ENCODE measurements at places on chromosomes 6 and 20.
A peak's percentile ranks its signal among the peaks of the same experiment; 100 is the strongest.

- no peak for DNase-seq
Measured at GRCh38 chr20:52481443-52481842, 289.9 kb upstream of the ZFP64 start.

GRCh38 chr6:132708002-132708401, 5.9 kb downstream of the VNN1 start:
- DNase-seq, result no peak

GRCh38 chr6:52049252-52050050, 38.0 kb downstream of the PKHD1 start:
- no peak for DNase-seq

DNA sequence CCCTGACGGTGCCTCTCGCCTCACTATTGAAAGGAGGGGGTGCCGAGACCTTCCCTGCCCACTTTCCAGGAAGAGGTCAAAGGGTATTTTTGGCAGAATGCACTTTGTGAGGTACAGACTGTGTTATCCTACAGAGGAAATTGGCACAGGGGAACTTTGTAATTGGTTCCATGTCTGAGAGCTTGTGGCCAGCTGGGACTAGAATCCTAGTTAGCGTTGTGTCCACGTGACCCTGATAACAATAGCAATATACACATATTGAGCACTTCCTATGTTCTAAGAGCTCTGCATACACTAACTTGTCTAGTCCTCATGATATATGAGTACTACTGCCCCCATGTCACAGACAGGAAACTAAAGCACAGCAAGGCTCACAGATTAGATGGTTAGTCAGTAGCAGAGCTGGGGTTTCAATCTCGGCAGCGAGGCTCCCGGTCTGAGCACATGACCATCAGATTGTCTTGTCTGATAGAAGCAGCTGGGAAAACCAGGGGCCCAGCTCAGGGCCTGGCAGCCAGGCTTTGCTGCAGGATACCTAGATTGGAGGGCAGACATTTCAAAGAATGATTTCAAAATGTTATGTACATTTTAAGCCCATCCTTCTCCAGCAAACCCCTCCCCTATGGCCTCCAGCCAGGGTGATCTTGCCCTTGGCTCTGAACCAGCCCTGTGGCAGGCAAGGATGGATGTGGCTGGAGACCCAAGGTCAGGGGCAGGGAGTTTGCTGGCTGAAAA, 1.4 kb downstream of the MAPK13 start:
- DNase-seq, result no peak

DNA sequence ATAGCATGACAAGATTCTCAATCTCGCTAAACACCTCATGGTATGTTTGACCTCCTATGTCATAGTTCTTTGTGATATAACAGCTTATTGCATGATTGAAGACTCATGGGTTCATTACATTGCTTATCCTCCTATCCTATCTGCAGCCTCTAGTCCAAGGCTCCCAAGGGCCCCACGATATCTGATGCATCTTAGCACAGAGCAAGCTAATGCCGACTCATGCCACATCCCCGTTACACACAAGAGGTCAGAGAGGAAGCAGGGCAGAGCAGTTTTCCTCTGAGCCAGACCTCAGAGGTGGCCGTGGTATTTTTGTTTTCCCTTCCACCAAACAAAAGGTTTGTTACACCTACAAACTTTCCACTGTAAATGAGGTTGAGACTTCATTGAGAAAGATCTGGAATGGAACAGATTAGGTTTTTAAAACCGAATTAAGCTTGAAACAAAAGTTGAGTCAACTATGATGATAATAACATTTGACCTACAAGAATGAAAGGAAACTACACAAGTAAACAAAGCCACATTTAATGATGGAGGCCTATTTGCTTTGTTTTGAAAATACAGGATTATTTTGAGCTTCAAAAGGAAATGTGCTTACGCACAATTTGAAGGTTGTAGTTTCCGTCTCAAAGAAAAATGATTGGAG, 133.9 kb upstream of the MYLIP start:
- no peak for DNase-seq

DNA sequence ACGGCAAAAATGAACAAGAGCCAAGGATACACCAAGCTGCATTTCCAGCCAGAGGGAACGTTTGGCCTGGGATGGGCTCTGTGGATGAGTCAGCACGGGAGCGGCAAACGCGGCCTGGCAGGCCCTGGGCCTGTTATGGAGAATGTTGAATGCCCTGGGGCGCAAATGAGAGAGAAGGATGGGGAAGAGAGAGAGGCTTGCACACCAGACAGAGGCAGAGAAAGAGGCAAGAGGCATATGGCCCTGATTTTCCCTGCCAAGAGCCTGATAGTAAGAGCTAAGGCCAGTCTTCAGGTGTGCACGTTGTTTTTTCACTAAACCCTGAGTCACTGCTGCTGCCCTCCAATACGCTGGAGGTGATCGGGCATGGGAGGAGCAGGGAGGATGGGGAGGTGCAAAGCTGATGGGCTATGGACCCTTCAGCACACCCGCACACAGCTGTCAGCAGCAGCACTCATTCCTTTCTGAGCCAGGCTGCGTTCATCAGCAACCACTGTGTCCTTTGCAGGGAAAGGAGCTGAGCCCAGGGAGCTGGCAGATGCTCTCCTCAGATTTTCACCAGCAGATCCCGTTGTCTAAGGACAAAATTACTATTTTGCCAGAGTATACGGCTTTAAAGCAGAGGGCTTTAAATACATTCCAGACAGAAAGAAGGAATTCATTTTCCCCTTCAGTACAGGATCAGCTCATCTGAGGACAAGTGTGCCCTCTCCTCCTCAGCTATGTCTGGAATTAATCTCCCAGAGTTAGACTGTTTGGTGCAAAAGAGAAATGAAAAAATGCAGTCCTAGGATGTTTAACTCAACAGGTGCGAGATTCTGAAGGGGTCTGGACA, 61.7 kb upstream of the SLC22A23 start:
- no peak for DNase-seq

- no peak for DNase-seq
Measured at GRCh38 chr6:143357561-143358255, 92.8 kb downstream of the ADAT2 start.

DNA sequence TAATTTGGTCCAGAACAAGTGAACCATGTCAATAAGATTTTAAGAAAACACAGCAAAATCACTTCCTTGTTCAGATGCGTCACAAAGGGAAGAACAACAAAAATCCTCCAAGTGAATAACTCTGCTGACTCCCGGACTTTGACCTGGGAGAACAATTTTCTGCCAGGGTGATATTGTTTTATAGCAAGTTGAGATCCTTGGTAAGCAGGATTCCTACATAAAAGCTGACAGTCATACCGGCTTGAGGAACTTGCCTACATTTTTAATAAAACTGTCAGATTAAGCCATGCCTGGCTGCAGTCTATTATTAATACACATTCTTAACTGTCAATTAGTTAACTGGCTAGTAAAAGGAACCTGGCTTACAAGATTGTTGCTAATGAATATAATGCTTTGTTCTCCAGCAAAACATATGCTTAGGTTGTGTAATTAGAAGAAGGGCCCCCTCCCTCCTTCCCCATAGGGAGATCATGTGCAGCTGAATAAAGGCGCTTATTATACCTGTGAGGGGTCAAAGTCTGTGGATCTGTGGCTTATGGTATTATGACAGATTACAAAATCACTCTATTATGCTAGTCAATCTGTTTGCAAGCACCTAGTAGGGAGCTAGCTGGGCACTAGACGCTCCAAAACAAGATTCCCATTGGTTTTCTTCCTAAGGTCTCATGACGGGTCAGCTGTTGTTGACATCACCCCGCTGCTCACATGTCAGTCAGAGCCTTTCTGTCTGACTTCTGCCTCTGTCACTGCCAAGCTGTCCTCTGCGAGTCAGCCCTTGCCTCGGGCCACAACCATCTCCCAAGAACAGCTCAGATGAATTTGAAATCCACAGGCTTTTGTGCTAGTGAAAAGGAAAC, 44.6 kb upstream of the SEC63 start:
- DNase-seq, result peak; percentile 92

- no peak for DNase-seq
Measured at GRCh38 chr6:140847262-140847645, 1285.5 kb upstream of the GJE1 start.

DNA sequence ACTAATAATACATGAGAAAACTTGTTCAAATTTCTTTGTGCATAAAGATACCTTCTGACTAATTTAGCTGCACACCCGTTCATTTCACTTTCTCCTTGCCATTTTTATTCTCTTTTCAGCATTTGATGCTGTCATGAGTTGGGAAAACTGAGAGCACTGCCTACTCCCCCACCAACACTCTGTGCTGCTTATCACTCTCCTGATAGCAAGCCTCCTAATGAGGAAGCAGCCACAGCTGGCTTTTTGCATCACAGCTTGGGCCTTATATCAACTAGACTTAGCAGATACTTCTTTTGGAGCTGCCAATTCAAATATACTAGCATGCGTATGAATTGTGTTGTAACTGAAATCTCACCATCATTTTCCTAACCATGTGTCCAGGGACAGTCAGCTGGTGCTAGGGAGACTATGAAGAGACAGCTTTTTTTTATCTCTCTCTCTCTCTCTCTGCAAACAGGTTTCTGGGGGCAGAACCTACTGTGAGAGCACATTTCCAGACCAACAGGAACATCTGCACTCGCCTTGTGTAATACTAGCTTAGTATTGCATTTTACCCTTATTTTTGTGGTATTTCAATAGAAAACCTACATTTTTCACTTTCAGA, 699.0 kb downstream of the KHDRBS2 start:
- DNase-seq, result no peak

DNA sequence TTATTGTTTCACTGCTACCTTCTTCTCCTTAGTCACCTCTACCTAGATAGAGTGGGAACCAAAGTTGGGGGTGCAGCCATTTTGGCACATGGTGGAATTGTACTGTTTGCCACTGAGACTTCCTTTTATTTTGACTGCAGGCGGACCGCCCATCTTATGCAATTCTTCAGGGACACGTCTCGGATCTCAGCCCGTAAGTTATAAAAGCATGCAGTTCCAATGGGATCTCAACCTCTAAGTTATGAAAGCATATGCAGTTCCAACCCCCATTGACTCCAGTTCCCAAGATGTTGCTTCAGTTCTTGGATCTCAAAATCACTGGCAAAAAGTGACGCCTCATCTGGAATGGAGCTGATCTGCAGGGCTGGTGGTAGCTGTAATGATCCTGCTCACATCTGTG, 41.2 kb upstream of the CDH4 start:
- no peak for DNase-seq

- DNase-seq, result no peak
Measured at GRCh38 chr6:113184736-113185135, 672.4 kb upstream of the MARCKS start.

- DNase-seq, result peak; percentile 45
Measured at GRCh38 chr6:107488875-107489635, 862 bp upstream of the SOBP start.
